IMR-90 (cell line): ENCODE measurements at places on chromosomes 1 and 21. TPM values are rescaled to one million over a fixed set of nuclear protein-coding genes. Genes with fewer than 3 reads are reported as not detected.

Gene RNF186
- total RNA-seq, result not detected in 2 replicates

Gene GJB4
- not detected in 2 replicates for total RNA-seq

DNA sequence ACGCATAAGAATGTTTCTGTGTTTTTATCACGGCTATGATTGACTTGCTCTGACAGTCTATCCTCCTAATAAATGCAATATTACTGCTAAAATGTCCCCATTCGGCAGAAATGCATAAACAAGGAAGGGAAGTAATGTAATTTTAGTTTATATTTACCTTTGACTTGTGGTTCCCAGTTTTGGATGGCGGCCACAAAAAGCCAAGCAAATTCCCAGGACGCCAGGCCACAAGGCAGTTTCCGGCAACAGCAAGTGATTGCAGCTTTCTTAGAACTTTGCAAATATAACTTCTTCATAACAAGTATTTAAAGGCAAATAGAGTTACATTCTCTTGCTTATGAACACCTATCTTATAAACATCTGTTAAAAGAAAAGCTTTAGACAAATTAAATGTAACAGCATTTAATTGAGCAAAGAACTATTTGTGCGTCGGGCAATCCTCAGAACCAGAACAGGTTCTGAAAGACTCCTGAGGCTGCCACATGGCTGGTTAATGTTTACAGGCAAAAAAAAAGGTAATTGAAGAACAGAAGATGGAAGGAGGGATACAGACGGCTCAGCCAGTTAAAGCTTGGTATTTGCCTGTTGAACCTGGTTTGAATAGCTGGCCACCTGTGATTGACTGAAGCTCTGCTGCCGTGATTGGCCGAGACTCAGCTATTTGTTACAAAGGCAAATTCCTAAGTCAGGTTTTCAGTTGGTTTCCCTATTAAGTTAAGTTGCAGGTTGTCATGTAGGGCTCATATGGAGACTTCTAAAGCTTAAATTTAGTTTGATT is 80.8 kb downstream of the C21orf91 start:
- no peak for DNase-seq

GRCh38 chr1:23634840-23635651 is 56.6 kb upstream of the RPL11 start:
- DNase-seq, result peak; percentile 77

- DNase-seq, result no peak
Observed at GRCh38 chr1:173596097-173596825, 6.6 kb downstream of the SLC9C2 start.

Gene GJA4
- not detected in 2 replicates for total RNA-seq

Gene PLXNA2
- 0.56 and 0.72 TPM in 2 replicates for total RNA-seq

DNA sequence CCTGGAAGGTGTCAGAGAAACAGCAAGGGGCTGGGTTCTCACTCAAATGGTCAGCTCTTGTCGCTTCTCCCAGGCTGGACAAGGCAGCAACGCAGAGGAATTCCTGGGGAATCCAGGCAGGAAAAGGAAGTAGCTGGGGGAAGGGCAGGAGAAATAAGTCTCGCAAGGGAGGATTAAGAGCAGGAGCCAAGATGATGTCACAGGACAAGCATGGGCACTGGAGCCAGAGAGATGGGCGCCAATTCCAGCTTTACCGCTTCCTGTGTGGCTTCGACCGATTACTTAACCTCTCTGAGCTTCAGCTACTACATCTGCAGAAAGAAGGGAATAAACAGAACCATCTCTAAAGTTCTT is 70.5 kb downstream of the SSBP3 start:
- DNase-seq, result peak; percentile 95

DNA sequence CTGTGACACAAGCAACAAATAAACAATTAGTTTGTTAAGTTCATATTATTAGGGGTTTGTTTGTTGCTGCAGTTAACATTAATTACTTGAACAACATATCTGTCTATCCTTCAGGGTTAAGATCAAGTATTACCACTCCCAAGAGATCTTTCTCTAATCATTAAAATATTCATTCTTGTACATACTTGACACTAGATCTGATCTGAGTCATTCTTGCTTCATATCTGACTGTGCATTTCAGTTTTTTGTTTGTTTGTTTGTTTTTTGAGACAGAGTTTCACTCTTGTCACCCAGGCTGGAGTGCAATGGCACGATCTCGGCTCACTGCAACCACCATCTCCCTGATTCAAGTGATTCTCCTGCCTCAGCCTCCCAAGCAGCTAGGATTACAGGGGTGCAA is 613.3 kb upstream of the PLXNA2 start:
- no peak for DNase-seq

DNA sequence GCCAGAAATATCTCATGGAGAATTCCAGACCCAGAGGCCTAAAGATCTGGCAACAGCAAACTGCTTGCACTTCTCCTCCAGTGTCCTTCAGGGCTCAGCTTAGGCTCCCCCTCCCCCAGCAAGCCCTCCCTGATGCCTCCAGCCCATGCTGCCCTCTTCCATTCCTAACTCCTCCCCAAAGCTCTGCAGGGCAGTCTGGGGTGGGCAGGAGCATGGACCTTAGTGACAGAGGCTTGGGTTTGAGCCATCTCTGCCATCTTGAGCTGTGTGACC is 436.8 kb downstream of the PTPRU start:
- DNase-seq, result no peak

DNA sequence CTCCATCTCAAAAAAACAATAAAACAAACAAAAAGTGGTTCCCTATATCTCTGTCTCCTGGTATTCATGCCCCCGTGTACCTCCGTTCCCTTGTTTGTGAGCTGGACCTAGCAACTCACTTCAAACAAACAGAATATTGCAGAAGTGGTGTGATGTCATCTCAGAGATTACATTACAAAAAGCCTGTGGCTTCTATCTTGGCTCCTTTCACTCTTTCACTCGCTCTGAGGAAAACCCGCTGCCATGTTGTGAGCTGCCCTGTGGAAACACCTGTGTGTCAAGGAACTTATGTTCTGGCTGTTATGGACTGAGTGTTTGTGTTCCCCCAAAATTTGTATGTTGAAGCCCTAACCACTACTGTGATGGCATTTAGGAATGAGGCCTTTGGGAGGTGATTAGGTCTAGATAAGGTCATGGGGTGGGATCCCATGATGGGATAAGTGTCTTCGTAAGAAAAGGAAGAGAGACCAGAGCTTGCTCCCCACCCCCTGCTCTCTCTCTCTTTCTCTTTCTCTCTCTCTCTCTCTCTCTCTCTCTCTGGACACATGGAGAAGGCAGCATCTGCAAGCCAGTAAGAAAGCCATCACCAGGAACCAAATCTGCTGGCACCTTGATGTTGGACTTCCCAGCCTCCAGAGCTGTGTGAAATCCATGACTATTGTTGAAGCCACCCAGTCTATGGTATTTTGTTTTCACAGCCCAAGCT is 7.4 kb upstream of the HYI start:
- DNase-seq, result peak; percentile 68

DNA sequence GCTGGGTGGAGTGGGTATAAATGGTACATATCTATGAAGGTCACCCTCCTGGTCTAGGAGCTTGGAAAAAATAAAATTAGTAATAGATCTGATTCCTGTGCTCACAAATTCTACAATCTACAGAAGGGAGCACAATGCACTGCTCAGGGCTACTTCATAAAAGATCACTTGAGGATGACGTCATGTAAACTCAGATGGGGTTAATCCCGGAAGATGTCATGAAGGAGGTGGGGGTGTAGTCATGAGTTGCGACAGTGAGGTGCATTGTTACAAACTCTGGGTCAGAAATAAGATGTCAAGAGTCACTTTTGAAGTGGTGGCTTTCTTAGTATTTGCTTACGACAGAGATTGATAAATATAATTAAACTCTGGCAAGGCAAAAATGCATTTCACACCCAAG is 68.2 kb downstream of the LHX9 start:
- DNase-seq, result peak; percentile 13

Gene RGS4
- 538 and 635 TPM in 2 replicates for total RNA-seq

DNA sequence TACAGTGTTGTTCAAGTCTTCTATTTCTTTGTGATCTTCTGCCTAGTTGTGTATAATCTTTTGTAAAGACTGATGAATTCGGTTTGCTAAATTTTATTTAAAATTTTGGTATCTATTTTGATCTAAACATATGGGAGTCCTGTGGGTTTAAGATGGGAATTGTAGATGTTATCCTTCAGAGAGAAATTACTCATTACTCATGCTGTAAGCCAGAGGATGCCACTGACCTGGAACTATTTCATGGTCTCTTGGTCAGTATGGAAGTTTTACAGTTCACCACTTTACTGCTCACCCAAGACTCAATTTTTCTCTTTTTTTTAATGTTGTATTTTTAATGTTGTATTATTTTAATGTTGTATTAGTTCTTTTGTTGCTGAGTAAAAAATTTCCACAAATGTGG is 138.6 kb upstream of the B3GALT2 start:
- no peak for DNase-seq

DNA sequence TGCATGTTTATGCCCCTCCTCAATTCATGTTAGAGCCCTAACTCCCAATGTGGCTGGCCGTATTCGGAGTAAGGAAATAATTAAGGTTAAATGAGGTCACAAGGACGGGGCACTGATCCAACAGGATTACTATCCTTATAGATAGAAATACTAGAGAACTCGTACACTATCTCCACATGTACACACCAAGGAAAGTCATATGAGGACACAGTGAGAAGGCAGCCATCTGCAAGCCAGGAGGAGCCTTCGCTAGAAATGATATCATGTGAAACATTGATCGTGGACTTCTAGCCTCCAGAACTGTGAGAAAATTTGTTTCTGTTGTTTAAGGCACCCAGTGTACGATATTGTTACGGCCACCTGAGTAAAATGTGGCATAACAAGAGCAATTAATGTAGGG is 79.7 kb downstream of the FAF1 start:
- no peak for DNase-seq

Gene KCNC4
- total RNA-seq, result 0.18 and 0.28 TPM in 2 replicates

- DNase-seq, result peak; percentile 56
Observed at GRCh38 chr1:15994590-15995351, 9.3 kb upstream of the SRARP start.

GRCh38 chr1:42788021-42788420 is 3.2 kb downstream of the TMEM269 start:
- DNase-seq, result no peak

Gene PIK3C2B
- total RNA-seq, result 1.1 and 2.8 TPM in 2 replicates

DNA sequence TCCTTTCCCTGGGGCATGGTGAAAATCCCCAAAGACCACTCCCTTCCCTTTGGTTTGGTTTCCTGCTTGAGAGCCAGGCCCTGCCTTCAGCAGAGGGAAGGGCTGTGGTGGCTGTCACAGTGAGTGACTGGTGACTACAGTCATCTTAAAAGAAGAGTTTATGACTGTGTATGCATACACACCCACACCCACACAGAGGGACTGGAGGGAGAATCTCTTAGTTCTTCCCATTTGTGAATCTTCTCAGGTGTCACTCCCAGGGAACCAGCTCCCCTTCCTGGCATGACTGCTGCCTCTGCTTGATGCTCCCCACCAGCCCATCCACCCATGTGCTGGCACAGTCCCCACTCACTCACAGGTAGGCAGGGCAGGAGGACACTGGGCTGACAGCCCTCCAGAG is 3.9 kb upstream of the KCNA2 start:
- DNase-seq, result no peak

DNA sequence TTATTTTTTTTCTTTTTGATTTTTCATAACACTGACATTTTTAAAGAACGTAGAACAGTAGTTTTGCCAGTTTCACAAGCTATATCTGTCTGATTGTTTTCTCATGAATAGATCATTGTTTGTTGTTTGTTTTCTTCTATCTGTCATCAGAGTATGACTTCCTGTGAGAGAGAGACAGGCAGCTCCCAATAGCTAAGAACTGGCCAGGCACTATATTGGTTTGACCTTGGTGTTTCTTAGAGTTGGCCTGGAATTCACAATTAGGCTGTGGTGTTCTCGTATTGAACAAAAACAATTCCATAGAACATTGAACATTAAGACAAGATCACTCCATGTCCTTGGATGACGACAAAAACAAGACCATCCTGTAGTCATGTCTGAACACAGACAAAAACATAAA is 43.4 kb downstream of the RPS6KC1 start:
- DNase-seq, result no peak

- DNase-seq, result peak; percentile 43
Observed at GRCh38 chr1:226737819-226738420, 1.2 kb downstream of the ITPKB start.

- no peak for DNase-seq
Observed at GRCh38 chr1:14594045-14594444, 4.4 kb upstream of the KAZN start.

Gene C8B
- not detected in 2 replicates for total RNA-seq

DNA sequence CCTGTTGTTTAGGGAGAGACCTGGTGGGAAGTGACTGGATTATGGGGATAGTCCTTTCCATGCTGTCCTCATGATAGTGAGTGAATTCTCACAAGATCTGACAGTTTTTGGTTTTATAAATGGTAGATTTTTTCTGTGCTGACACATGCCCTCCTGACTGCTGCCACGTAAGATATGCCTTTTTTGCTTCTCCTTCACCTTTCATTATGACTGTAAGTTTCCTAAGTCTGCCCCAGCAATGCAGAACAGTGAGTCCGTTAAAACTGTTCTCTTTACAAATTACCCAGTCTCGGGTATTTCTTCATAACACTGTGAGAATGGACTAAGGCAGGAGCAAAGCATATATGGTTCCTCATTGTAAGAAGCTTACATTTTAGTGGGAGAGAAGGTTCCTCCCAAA is 1727.2 kb downstream of the NCAM2 start:
- DNase-seq, result no peak

DNA sequence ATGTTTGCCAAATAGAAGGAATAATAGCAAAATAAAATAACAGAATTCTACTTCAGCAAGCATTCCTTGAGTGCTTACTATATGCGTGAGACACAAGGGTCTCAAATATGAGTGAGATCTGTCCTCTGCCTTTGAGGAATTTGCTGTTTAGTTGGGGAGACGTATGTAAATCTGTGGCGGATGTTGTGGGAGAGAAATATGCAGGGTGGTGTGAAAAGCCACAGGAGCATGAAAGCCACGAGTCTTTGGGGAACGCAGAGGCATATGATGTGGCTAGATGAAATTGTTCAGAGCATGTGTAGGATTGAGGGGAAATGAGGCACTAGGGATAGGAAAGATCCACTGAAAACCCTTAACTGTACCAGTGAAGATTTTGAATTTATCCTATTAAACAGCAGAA is 244.4 kb downstream of the PBX1 start:
- no peak for DNase-seq

DNA sequence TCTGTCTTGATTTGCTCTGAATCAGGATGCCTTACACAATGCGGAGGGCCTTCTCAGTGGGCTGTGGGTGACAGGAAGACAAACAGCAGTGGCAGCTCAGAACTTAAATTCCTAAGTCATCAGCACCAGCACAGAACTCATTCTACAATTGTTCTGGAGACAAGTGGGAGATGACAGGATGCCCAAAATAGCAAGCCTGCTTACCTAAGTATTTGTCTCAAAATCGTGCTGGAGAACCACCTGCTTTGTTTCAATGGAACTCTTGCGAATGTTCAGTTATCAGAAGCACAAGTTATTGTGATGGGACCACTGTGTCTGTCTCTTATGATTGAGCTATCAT is 76.1 kb downstream of the VCAM1 start:
- DNase-seq, result no peak

DNA sequence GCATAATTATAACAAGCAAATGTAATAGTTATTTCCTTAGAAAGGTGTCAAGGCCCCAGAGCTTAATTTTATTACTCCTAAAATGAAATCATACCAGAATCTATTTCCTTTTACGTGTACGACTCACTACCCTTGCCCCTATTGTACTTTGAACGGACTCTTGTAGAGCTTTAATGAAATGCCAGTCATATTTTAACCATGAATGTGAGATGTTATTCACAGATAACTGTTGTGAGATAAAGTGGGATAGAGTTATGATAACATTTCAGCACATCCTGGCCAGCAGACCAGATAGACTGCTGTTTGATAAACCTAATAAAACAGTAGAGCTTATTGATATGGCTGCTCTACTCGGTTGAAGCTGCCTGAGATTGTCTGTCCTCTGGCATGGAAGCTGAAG is 500.8 kb upstream of the PBX1 start:
- no peak for DNase-seq

Gene PROK1
- total RNA-seq, result not detected in 2 replicates

- peak; percentile 46 for DNase-seq
Observed at GRCh38 chr1:150798525-150798924, 9.5 kb downstream of the CTSK start.
